ENCODE measurements at places on chromosomes 6 and 20.
A peak's percentile ranks its signal among the peaks of the same experiment; 100 is the strongest.

DNA sequence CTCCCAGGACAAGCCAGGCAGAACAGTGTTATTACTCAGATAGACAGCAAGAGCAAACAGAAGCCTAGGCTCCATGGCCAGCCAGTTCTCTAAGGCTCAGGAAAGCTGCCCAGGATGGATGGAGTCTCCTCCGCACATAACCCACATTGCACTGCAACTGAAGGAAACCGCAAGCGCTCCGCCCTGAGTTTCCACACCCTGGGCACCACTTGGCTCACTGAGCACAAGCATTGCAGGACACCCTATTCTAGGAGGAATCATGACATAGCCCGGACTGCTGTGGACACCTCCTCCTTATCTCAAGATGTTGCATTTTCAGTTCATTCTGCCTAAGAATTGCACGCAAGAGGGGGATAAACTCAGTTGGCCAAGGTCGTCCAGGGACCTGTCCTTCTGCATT lies 42.9 kb downstream of the LINC00237 start:
- no peak for DNase-seq

GRCh38 chr6:54846243-54846856 lies at the start of gene FAM83B:
TSS of gene FAM83B (plus strand) at chr6:54846771. CDS start at chr6:54870247, 23,476 bp downstream.
- DNase-seq = peak; percentile 91

DNA sequence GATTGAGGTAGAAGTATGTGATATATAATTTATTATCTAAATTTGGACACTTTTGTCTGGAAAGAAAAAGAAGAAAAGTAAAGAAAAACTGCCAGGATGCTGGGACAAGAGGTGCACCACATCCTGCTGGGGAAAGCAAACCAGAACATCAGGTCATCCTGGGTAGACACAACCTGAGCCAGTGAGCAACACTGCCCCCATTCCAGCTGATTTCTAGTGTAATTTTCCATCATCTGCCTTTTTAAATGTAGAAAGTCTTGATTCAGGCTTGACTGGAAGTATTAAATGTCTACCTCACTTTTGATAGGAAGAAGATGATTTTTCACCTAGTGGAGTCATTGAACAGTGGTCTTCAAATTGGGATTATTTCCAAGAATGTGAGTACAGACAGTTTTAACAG lies 1164.5 kb upstream of the CITED2 start:
- no peak for DNase-seq

- DNase-seq = no peak
Measured at GRCh38 chr6:135950669-135951068, 99.2 kb downstream of the PDE7B start.

DNA sequence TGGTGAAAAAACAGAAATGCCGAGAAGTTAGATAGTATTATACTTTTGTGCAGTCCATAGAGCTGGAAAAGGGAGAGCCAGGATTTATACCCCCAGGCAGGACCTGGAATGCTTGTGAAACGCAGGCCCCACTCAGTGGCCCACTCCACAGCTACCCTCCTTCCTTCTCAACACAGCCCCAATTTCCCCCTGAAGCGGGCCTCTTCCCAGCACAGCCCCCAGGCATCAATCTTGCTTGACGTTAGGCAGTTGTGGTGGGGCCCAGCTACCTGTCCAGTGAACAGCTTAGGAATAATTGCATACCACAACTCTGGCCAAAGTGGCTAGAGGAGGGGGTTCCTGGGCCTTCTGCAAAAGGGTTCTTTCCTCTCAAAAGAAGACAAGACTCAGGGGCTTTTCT lies 61.3 kb downstream of the PPP1R3G start:
- DNase-seq = peak; percentile 85

- no peak for DNase-seq
Measured at GRCh38 chr6:127811900-127812570, 88.8 kb downstream of the THEMIS start.

GRCh38 chr6:44261581-44261980 lies 3.8 kb downstream of the NFKBIE start:
- DNase-seq = peak; percentile 40

GRCh38 chr6:118578617-118579016 lies 30.5 kb downstream of the PLN start:
- DNase-seq = no peak

DNA sequence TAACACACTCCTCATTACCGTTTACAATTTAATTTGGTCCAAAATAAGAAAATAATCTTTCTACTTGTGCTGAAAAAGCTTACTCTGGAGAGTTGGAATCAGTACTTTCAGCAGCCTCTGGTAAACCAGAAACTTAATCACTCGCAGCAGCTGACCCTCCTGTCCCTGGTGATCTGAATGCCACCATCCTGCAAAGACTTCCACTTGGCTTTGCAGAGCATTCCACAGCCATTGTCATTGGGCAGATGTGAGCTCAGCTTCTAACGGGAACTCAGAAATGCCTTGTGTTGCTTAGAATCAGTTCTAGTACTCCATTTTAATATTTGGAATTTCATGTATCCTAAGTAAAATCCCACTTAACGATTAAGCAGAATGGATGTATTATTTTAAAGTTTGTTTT lies 59.7 kb downstream of the PHACTR1 start:
- no peak for DNase-seq

DNA sequence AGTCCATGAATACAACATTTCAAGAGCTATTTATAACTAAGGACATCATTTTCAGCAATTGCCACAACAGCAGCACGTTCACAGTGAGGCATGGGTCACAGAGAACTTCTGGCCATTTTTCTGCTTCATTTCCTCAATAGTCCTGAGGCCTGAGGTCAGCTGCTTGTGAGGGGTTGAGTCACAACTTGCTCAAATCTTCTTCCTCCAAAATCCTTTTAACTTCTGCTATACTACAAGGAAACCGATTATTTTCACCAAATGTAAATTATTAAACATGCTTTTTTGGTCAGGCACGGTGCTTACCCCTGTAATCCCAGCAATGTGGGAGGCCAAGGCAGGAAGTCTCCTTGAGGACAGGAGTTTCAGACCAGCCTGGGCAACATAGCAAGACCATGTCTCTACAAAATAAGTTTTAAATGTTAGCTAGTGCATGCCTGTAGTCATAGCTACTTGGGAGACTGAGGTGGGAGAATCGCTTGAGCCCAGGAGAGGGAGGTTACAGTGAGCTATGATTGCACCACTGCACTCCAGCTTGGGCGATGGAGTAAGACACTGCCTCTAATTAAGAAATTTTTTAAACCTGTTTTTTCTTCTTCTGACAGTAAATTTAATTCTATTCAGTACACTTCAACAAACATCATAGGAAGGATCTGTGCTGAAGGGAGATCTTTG lies 11.1 kb upstream of the SLC16A10 start:
- no peak for DNase-seq

GRCh38 chr6:156167016-156167624 lies 610.1 kb upstream of the ARID1B start:
- DNase-seq = no peak

DNA sequence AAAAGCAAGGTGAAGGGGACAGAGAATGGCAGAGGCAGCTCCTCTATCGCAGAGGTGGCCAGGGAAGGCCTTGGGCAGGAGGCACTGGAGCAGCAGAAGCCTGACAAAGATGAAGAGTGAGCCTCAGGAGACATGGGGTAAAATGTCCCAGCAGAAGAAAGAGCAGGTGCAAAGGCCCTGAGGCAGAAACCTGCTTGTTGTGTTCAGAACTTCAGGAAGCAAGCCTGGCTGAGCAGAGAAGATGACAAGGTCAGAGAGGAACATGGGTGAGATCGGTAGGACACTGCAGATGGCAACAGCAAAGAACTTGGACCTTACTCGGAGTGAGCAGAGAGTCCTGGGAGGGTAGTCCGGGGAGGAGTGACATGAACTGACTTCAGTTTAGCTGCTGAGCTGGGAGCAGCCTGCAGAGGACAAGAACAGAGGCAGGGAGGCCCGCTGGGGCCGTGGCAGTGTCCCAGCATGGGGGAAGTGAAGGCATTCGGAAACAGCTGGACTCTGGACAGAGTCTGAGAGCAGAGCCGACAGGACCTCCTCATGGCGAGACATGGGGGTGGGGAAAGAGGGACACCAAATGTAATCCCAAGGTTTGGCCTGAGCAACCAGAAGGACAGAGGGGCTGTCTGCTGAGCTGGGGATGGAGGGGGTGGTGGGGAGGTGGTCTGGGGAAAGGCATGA lies 106.3 kb downstream of the PREX1 start:
- no peak for DNase-seq

- no peak for DNase-seq
Measured at GRCh38 chr20:2089447-2089846, 12.2 kb upstream of the STK35 start.

GRCh38 chr20:15544742-15545141 lies 1028.5 kb downstream of the KIF16B start:
- no peak for DNase-seq

GRCh38 chr20:16147216-16147615 lies 426.0 kb downstream of the KIF16B start:
- no peak for DNase-seq

GRCh38 chr6:152948150-152948768 lies 34.6 kb downstream of the FBXO5 start:
- no peak for DNase-seq

DNA sequence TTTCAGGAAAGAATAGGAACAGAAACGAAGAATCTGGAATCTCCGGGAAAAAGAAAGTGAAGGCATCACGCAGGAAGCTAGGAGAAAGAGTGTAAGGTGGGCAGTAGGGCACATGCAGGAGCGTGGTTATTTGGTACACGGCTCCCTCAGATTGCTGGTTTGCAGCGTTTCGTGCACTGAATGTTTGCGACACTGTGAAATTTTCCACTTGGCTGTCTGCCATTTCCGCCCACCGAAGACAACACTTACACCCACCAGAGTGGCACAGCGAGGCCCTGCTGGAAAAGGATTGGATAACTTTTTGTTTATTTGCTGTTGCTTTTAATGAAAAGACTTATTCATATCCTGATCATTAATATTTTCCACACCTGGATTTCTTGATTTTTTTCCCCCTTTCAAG lies 248.3 kb downstream of the GMPR start:
- no peak for DNase-seq

DNA sequence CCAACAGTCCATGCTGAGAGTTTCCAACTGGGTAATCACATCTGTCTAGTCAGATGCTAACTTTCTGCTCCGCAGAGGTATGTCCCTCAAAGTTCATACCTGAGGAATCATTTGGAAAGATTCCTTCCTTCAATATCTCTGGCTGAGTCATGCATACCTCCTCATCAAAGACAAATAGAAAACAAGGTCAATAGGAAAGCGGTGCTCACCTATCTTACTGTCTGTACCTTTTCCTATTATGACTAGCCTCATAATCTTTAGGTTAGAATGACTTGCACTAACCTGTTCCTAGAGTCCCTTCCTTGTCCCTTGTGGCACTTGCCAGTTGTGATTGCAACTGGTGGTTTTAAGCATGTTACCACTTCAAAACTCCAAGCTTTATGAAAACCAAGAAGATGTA lies 78.2 kb upstream of the PTPRK start:
- DNase-seq = no peak

DNA sequence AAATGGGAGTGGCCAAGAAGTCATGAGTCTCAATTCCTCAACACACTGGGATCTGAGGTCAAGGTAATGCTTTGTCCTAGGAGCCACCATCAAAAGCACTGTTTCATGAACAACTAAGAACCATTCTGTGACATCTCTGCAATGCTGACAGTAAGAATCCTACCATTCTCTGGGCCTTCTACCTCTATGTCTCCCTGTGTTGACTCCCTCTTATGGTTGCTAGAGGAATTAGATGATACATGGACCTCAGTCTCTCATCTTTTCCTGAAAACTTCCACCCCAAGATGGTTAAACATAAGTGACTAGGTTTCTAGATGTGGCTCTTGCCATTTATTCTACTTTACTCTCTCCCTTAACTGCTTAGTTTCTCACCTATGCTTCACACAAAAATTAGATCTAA lies 9.1 kb downstream of the MTRF1L start:
- DNase-seq = no peak

GRCh38 chr20:49347156-49347555 lies 69.3 kb upstream of the ZNFX1 start:
- no peak for DNase-seq

GRCh38 chr20:10314198-10314597 lies 95.6 kb downstream of the SNAP25 start:
- DNase-seq = no peak

GRCh38 chr6:35139924-35140638 lies 1.1 kb downstream of the TCP11 start:
- DNase-seq = no peak

Measured in islet precursor cell (in vitro differentiated cells).